ENCODE measurements at places on chromosomes 3 and 15.

DNA sequence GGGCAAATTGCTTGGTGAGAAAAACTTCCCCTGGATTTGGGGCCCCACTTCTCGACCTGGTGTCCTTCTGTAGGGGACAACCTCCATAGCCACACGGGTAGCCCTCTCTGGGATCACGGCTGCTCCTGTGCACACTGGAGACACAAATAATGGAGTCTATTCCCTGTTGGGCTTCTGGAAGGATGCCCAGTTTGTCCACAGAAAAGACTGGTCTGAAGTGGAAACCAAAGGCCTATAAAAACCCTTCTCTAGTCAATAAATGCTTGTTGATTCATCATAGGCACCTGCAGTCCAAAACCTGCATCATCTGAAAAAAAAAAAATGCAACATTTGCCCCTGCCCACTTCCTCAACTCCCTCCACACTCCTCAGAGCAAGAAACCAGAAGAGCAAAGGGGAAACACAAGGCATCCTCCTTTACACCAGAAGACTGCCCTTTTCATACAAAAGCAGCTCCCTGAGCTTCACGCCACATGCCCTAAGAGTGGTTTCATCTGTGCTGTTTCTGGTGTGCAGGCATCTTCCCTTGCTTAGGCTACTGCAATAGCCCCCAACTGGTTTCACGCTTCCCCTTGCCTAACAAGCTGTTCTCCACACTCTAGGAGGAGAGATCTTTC, 36.3 kb downstream of the SRGAP3 start:
- no peak for DNase-seq

- DNase-seq = no peak
These were observed 48.5 kb downstream of the THBS1 start for GRCh38 chr15:39629371-39629770.

GRCh38 chr15:38127306-38127771, 125.3 kb upstream of the SPRED1 start:
- DNase-seq = no peak

- DNase-seq = no peak
These were observed 883.5 kb downstream of the SI start for GRCh38 chr3:164194842-164195241.

DNA sequence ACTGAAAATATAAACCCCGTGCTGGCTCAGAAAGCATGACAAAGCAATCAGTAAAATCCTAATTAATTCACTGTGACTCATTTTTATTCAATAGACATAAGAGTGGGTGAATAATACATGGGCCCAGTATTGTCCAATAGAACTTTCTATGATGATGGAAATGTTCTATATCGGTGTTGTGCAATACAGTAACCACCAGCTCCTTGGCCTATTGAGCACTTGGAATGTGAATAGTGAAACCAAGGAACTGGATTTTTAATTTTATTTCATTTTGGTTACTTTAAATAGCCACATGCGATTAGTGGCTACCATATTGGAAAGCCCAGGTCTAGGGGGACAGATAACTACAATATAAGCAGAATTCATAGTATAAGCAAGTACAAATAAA, 69.8 kb upstream of the PPP2R3A start:
- no peak for DNase-seq

Data from stimulated activated CD4-positive, alpha-beta T cell treated with anti-CD3 and anti-CD28 coated beads, Interleukin-15, amount 100 ng/mL, for 1 hour (primary cell).